Stimulated activated CD4-positive, alpha-beta T cell treated with anti-CD3 and anti-CD28 coated beads, Interleukin-1b, Interleukin-23, amount 100 ng/mL, for 1 hour (primary cell): ENCODE measurements at places on chromosomes 5 and 9.

DNA sequence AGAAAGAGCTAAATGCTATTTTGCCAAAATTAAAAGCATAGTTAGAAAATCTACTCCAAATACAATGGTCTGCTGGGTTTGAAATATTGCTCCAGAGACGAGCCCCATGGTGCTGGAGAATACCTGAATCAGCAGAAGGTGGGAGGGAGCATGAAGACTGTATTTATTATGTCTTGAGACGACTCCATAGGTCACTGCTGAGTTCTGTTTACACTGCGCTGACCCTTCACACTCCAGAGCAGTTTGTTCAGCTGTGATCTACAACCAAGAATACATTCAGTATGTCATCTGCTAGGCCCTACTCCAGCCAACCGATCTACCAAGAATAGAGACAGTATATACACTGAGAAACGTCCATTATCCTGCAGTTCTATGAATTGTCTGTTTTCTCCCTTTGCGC lies 150.5 kb downstream of the TLE1 start:
- no peak for DNase-seq

GRCh38 chr5:148733601-148734438 lies 79.5 kb upstream of the HTR4 start:
- peak; percentile 24 for DNase-seq

DNA sequence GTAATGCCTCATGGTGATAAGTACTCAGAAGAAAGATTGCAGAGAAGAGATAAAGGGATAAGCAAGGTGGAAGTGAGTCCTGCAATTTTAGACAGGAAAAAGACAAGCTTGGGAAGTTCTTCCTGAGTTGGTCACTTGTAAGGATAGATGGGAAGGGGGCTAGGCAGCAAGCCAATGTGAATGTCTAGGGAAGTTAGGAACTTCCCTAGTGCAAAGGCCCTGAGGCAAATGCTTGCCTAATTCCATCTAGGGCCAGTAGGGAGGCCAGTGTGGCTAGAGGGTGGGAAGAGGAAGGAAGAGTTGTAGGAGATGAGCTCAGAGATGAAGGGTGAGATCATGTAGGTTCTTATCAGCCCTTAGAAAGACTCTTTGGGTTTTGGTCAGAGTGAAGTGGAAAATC lies 206.6 kb downstream of the MAT2B start:
- no peak for DNase-seq

GRCh38 chr9:93657331-93658111 lies 81.1 kb downstream of the PHF2 start:
- DNase-seq = no peak

GRCh38 chr5:170216257-170216864 lies 16.4 kb upstream of the C5orf58 start:
- DNase-seq = no peak

DNA sequence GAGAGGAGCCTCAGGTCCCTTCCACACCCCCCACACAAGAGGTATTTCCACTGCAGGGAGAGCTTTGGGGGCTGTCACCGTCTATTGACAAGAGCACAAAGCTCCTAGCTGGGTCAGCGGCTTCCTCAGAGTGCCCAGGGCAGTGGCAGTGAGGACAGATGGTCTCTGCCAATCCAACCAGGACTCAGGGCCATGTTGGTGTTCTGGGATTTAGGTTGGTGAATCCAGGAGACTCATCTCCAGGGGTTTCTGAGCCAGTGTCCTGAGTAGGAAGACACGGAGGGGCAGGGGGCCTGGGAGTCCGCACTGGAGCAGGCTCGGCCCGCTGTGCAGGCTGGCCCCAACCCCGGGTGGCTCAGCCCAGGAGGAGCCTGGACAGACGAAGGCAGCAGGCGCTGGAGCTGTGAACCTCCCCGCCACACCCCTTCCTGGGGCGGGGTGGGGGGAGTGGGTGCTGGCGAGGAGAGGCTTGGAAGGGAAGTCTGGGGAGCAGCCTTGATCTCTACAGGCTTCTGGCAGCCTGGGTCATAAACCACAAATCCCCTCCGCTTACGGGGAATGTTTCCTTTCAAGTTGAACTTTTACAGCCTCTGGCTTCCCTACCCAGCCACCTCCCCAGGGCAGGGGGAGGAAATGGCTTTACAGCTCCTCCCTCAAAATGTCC lies 19.6 kb downstream of the CRB2 start:
- DNase-seq = no peak

GRCh38 chr5:64811050-64811640 lies 42.4 kb downstream of the CWC27 start:
- no peak for DNase-seq

GRCh38 chr9:13992138-13993088 lies 321.5 kb downstream of the NFIB start:
- no peak for DNase-seq

DNA sequence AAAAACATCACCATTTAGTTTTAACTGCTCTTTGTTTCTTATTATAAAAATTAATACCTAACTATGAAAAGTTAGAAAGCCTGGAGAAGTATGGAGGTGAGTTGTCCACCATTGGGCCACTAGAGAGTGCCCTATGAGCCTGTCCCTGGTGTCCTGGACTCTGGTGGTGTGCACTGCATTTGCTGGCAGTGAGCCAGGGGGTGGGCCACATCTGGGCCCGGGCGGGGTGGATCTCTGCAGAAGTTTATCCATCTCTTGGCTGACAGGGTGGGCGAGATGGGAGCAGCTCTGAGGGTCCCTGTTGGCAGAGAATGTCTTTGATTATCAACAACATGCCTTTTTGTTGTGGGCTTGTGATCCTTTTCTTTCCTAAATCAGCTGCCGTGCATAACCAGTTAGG lies 8.2 kb downstream of the TENT4A start:
- DNase-seq = no peak
